A549 treated with Hydrocortisone at 1 μM for 4 hours (cell line): ENCODE measurements at places on chromosomes 5 and 9. TPM values are rescaled to one million over a fixed set of nuclear protein-coding genes. Genes with fewer than 3 reads are reported as not detected.

CACNA1B gene
- 0.02 to 0.05 TPM (median 0.03 TPM) in 5 replicates for total RNA-seq

PCDHGA12 gene
- 0.03 TPM in 2 of 5 replicates, not detected in the others for total RNA-seq

SEMA4D gene
- total RNA-seq, result 3.9 to 5.4 TPM (median 5.0 TPM) in 5 replicates

IFNK gene
- 0.09 TPM in 1 of 5 replicates, not detected in the others for total RNA-seq

PTGS1 gene
- total RNA-seq, result 1.5 to 1.8 TPM (median 1.5 TPM) in 5 replicates

TYRP1 gene
- 0.05 TPM in 2 of 5 replicates, not detected in the others for total RNA-seq

PCDHA4 gene
- 1.1 to 1.9 TPM (median 1.9 TPM) in 5 replicates for total RNA-seq

ROPN1L gene
- 1.8 to 2.3 TPM (median 1.9 TPM) in 5 replicates for total RNA-seq

ELAVL2 gene
- 0.02 to 0.05 TPM (median 0.02 TPM) in 3 of 5 replicates, not detected in the others for total RNA-seq

FAXDC2 gene
- total RNA-seq, result 0.25 to 0.55 TPM (median 0.43 TPM) in 5 replicates

FBXL17 gene
- 3.7 to 8.6 TPM (median 7.2 TPM) in 5 replicates for total RNA-seq

OBP2B gene
- total RNA-seq, result not detected in 5 replicates

PTGES gene
- total RNA-seq, result 149 to 184 TPM (median 164 TPM) in 5 replicates

LVRN gene
- total RNA-seq, result 0.05 to 0.07 TPM (median 0.06 TPM) in 3 of 5 replicates, not detected in the others

SPINK7 gene
- not detected in 5 replicates for total RNA-seq

PCDHGA4 gene
- total RNA-seq, result 0.06 to 0.16 TPM (median 0.12 TPM) in 4 of 5 replicates, not detected in the other
